ENCODE measurements at places on chromosomes 13 and 19.

- DNase-seq, result no peak
Measured at GRCh38 chr19:34985249-34986022, 14.7 kb upstream of the GRAMD1A start.

DNA sequence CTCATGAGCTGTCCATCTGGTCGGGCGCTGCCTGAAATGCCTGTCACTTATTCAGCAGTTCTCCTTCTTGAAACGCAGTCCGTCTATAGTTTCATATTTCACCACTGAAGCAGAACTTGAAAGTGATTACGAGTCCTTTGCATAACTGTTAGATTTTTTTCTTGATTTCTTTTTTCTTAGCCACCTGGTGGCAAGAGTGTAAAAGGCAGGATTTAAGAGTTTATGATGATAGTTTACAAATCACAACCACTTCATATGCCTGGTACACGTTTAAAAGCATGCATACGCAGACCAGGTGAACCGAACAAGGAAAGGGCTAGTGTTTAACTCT lies 45.8 kb downstream of the GGACT start:
- peak; percentile 14 for DNase-seq

DNA sequence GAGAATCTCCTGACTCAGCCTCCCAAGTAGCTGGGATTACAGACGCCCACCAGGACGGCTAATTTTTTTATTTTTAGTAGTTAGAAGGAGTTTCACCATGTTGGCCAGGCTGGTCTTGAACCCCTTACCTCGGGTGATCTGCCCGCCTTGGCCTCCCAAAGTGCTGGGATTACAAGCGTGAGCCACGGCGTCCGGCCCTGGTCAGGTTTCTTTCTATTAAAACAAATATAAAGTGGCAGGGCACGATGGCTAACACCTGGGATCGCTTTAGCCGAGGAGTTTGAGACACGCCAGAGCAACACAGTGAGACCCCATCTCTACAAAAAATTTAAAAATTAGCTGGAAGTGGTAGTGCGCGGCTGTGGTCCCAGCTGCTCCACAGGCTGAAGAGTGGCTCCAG lies 1.5 kb upstream of the MED25 start:
- DNase-seq, result no peak

- no peak for DNase-seq
Measured at GRCh38 chr13:94318418-94318817, 161.1 kb downstream of the DCT start.

GRCh38 chr13:69155136-69155535 lies 952.5 kb upstream of the ATXN8OS start:
- DNase-seq, result no peak

DNA sequence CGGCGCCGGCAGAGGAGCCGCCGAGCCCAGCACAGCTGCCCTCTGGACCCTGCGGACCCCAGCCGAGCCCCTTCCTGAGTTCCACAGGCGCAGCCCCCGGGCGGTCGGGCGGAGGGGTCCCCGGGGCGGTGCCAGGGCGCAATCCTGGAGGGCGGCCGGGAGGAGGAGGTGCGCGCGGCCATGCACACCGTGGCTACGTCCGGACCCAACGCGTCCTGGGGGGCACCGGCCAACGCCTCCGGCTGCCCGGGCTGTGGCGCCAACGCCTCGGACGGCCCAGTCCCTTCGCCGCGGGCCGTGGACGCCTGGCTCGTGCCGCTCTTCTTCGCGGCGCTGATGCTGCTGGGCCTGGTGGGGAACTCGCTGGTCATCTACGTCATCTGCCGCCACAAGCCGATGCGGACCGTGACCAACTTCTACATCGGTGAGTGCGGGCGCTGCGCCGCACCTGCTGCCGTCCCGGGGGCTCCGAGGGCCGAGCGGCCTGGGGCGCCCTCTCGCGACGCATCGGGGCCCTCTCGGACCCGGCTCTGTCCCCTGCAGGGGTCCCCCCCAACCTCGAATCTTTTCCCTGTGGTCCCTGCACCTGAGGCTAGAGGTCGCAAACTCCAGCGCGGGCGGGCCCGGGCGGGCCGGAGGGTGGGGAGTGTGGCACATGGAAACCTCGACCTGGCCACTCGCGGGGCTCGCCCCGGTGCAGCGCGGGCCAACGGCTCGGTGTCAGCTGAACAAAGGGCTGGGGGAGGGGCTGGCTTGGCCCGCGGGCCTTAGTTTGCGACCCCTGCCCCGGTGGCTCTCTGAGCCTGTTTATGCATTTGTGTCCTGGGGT lies at the start of gene KISS1R:
Gene KISS1R, plus strand, starts transcription at position 11 of the 829 bp plus-strand sequence. Its CDS starts 170 bp downstream, at position 181.
- no peak for DNase-seq

GRCh38 chr19:29992233-29992867 lies 50.3 kb downstream of the URI1 start:
- no peak for DNase-seq

GRCh38 chr13:27476943-27477703 lies 26.8 kb upstream of the MTIF3 start:
- DNase-seq, result peak; percentile 3

DNA sequence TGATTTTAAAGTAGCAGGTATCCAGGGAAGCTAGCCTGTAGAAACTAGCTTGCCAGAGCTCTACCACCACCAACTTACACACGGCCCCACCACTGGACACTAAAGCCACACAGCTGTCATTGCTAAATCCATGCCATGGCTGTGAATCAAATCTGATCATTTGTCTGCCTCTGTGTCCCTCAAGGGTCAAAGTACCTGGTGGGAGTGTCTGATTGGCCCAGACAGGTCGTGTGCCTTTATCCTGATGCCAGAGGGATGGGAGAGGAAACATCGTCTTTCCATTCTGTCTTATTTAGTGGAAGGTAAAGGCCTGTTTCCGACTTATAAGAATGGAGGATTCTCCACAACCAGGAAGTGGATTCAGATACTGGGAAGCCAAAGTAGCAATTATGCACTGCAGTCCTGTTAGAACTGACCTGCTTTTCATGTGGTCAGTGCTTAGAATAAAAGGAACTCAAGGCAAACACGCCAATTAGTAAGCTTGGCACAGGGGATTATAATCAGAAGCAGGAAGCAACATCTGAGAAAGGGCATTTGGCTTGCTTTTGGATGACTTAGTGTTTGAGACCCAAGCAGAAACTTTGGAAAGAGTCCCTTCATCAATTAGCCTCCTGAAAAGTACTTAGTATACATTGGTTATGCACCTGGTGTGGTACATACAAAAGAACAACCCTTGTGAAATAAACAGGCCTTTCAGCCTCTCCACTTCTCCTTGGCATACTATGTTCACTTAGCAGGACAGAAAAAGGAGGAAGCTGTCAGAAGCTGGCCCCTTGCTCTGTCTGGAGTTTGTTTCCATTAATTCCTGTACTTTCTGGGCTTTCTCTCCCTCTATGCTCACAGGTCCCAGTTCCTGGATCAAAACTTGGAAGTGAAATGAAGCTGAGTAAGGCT lies 192.4 kb downstream of the NUFIP1 start:
- no peak for DNase-seq

GRCh38 chr19:10043286-10043927 lies 30.1 kb downstream of the RDH8 start:
- DNase-seq, result no peak

Data from AG09319 (cell line).